Fibroblast of skin of left quadriceps (primary cell): ENCODE measurements at places on chromosomes 4 and X.

- DNase-seq = no peak
These were observed 149.8 kb upstream of the RASGEF1B start for GRCh38 chr4:81621490-81621889.

- DNase-seq = no peak
These were observed 327.3 kb upstream of the ARX start for GRCh38 chrX:25343060-25343459.

DNA sequence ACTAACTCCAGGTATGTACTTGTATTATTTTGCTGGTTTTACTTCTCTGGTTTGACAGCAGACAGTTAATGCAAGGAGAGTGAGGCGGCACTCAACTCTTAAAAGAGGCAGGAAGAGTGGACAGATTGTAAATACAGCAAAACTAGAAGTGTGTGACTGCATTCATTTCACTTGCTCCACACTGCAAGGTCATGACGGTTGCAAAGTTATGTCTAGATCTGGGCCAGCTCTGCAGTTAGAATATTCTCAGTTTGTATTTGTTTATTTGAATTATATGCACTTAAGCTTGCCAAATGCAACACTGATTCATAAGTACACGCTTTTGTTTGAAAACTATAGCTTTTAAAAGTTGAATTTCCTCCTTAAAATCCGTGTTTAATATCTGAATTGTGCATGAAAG is 148.9 kb downstream of the STIM2 start:
- DNase-seq = no peak

DNA sequence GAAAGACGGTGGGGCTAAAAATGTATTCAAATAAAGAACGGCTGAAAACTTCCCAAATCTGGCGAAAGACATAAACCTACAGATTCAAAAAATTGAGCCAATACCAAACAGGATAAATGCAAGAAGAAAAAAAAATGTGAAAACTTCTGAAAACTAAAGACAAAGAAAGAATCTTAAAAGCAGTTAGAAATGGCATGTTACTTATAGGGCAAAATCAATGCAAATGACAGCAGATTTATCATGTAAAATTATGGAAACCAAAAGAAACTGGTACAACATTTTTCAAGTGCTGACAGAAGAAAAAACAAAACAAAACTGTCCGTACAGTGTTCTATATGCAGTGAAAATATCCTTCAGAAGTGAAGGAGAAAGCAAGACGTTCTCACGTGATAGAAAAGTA is 239.0 kb downstream of the PDGFC start:
- no peak for DNase-seq

GRCh38 chr4:90184560-90184959 is 57.4 kb downstream of the CCSER1 start:
- DNase-seq = no peak

GRCh38 chr4:160375772-160376452 is 1273.0 kb downstream of the RAPGEF2 start:
- DNase-seq = no peak
